Thoracic aorta (tissue), 2 donors: ENCODE measurements at places on chromosomes 1 and 21. TPM values are rescaled to one million over a fixed set of nuclear protein-coding genes. Genes with fewer than 3 reads are reported as not detected.

MPZ gene
- 2.7 TPM for total RNA-seq

RIMKLA gene
- under 0.01 TPM for total RNA-seq

ATP6V0B gene
- total RNA-seq = 72.3 TPM

- no peak for DNase-seq
Measured at GRCh38 chr1:13809461-13810159, 109.6 kb downstream of the PRDM2 start.

DNA sequence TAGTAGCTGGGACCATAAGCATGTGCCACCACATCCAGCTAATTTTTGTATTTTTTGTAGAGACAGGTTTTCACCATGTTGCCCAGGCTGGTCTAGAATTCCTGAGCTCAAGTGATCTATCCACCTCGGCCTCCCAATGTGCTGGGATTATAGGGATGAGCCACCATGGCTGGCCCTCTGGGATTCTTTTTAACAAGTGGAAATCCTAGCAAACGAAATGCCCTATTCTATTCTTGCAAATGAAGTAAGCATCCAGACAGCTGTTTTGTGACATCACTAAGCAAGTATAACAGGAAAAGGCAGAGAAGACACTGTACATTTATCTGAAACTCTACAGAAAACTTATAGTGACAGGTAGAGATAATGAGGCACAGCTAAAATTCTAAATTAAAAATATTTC, 86.4 kb downstream of the DDAH1 start:
- no peak for DNase-seq

DNA sequence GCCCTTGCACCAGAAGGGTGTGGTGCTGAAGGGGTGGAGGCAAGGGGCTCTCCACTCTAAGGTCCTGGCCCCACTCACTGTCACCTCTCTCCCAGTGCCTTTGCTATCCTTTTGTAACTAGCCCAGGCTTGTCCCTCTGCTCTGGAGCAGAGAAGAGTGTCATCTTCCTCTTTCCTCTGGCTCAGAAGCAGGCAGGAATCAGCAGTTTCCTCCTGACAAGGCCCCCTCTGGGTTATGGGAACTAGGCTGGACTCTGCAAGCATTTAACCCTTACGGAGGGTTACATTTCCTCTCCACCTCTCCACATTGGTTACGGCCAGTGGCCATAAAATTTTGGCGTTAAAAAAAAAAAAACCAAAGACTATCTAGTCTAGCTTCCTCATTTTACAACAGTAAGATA, 30.4 kb downstream of the PLXNA2 start:
- DNase-seq = no peak

DNA sequence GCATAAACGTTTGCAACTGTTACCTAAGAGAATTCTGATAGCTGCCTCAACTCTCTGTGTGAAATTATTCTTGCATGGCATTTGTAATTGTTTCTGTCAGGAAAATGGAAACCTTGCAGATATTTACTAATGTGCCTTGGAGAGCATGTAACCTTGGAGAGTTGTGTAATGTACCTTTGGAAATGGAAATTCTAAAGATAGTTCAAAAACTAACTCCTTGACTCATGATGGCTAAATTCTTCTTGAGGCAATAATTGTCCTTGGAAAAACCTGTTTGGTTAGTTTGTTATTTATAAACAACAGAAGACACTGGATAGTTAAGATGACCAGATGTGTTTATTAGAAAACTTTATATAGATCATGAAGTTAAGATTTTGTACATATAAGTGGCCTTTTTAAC, 1033.8 kb downstream of the PLA2G4A start:
- DNase-seq = no peak

GRCh38 chr1:9615316-9616063, 26.8 kb downstream of the TMEM201 start:
- DNase-seq = no peak
